ENCODE measurements at places on chromosomes 16 and 17.

DNA sequence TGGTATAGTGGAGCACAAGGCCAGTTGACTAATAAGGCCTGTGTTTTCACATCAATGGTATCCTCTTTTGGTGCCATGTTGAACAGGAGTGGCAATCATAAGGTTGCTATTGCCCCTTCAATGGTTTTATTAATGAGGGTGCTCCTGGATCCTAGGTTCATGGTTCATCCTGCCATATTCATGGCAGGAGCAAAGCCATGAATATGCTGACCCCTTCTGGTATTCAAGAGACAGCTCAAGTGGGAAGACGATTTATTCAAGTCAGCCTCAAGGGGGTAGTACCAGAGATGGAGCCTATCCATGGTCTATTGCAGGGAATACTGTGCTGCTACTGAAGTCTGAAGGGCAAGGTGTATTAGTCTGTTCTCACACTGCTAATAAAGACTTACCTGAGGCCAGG is 2.6 kb downstream of the ABCA9 start:
- no peak for DNase-seq

- no peak for DNase-seq
Observed at GRCh38 chr17:12927541-12928425, 90.0 kb downstream of the ELAC2 start.

DNA sequence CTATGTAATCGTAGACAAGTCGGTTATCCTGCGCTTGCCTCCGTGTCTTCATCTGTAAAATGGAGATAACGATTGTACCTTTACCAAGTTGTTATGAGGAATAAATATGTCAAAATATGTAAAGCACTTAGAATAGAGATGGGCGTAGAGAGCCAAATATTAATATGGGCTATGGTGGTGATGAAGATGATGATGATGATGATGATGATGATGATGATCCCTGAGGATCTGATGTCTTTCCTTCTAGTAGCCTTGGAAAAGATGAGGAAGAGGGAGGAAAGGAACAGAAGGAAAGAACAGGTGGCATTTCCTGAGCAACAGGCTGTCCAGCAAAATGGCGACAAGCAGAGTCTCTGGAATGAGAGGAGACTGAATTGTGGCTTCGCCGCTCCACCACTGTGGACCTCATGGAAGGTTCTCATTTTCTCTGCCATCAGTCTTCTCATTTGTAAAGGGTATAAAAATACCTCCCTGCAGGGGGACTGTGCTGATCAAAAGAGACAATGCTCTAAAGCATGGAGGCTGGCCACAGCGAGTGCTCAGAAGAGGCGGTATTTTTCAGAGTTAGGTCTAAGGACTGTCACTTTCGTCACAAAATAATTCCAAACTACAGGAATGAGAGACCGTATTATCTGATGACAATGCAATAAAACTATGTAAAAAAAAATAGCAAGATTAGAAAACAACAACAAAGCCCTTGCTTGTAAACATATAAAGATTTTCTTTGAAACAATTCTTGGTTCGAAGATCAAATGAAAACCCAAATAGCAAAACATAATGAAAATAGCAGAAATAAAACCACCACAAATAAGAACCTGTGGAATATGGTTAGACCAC is 17.2 kb upstream of the RCVRN start:
- no peak for DNase-seq

GRCh38 chr17:12769981-12770380 is 19.3 kb upstream of the ARHGAP44 start:
- DNase-seq: no peak

DNA sequence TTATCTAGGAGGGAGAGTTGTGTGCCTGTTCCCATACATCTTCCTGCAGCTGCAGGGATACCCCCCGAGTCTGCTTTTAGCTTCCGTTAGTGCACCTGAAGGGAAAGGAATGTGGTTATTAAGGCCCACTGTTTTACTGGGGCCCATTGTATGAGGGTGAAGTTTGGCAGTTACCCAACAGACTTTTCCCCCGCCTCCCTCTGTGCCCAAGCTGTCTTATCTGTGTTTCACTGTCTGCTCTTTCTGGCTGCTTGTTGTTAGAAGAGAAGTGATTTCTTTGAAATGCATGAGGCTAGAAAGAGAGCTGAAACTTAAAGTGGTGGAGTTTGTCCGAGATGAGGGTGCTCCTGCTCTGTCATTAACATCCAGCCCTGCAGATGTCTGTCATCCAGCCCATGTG is 7.4 kb upstream of the OR1A2 start:
- no peak for DNase-seq

GRCh38 chr17:47895347-47895855 is 635 bp upstream of the SP2 start:
- DNase-seq: no peak

- DNase-seq: no peak
Observed at GRCh38 chr17:40329839-40330794, 21.1 kb downstream of the RARA start.

DNA sequence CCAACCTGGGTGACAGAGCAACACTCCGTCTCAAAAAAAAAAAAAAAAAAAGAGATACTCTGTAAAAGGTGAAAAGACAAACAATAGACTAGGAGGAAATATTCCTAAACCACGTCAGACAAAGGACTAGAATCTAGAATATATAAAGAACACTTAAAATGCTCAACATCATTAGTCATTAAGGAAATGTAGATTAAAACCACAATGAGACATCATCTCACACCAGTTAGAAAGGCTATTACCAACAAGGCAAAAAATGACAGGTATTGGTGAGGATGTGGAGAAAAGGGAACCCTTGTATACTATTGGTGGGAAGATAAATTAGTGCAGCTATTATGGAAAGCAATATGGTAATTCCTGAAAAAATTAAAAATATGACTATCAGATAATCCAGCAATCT is 903.1 kb upstream of the SOX9 start:
- no peak for DNase-seq

DNA sequence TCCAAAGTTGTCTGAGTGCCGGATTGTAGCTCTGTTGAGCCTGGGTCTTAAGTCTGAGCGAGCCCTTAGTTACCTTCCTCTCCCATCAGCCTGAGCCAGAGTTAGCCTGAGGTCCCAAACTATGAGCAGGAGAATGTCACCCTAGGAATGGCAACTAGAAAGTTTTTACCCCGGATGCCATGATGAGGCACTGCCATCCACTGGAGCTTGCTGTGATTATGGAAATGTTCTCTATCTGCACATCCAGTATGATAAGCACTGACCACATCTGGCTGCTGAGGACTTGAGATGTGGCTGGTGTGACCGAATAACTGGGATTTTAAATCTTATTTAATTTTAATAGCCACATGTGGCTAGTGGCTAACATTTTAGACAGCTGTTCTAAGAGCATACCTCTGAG is 550.0 kb downstream of the CDH13 start:
- no peak for DNase-seq

DNA sequence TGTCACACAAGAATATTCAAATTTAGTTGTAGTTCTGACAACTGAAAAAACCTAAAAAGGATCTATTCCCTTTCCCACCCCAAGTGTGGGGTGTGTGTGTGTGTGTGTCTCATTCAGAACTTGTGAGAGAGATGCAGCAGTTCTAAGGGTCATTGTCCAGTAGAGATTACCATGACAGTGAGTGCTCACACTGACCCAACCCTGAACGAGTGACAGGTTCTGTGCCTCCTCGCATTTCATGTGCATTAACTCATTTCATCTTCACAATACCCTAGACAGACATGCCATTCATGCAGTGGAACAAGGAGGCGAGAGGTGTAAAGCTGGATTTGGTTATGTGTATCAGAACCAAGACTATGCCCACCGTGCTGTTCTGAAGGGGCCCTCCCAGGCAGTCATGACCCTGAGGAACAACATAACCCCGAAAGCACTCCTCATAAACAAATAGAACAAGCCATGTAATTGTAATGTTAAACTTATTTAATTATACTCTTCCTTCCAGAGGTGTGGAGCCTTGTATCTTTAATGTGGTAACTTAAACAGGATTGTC is 102.1 kb downstream of the CLEC16A start:
- DNase-seq: no peak

Measured in GM18507 (cell line).